Naive thymus-derived CD4-positive, alpha-beta T cell (primary cell): ENCODE measurements at places on chromosomes 7 and 10.

GRCh38 chr10:30897547-30897946 is 134.1 kb downstream of the ZNF438 start:
- H3K36me3 ChIP-seq = no peaks in the 10 kb centered on the region
- H3K4me1 ChIP-seq = no peaks in the 10 kb centered on the region
- H3K27ac ChIP-seq = no peak overlapping the region
- no peaks in the 10 kb centered on the region for H3K27me3 ChIP-seq

GRCh38 chr10:49296382-49296781 is 2.6 kb upstream of the C10orf71 start:
- H3K4me3 ChIP-seq = no peak overlapping the region
- no peaks in the 10 kb centered on the region for H3K36me3 ChIP-seq
- H3K27ac ChIP-seq = no peak overlapping the region
- no peaks in the 10 kb centered on the region for H3K4me1 ChIP-seq

GRCh38 chr10:62133618-62134017 is 135.0 kb downstream of the RTKN2 start:
- H3K4me3 ChIP-seq = no peak overlapping the region
- no peaks in the 10 kb centered on the region for H3K36me3 ChIP-seq
- DNase-seq = no peak
- H3K27ac ChIP-seq = no peak overlapping the region
- no peaks in the 10 kb centered on the region for H3K27me3 ChIP-seq
- H3K4me1 ChIP-seq = no peaks in the 10 kb centered on the region

DNA sequence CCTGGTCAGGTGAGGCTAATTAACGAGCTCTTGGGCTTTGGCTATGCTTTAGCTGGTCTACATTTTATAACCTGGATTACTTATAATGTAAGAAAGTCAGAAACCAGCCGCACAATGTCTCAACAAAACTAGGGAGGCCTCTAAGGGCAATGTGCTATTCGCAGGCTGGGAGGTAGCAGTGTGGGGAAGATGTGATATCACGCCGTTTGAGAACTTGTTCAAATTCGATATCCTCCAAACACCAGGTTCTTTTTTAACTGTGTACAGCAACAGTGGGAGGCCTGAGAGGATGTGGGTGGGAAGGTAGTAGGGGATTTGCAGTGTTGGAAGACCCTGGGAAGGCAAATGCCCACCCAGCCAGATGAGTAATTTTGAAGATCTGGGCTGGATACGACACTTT is 184.5 kb downstream of the JAZF1 start:
- H3K36me3 ChIP-seq = no peaks in the 10 kb centered on the region
- H3K4me1 ChIP-seq = no peaks in the 10 kb centered on the region
- H3K4me3 ChIP-seq = no peak overlapping the region
- H3K27me3 ChIP-seq = no peaks in the 10 kb centered on the region

DNA sequence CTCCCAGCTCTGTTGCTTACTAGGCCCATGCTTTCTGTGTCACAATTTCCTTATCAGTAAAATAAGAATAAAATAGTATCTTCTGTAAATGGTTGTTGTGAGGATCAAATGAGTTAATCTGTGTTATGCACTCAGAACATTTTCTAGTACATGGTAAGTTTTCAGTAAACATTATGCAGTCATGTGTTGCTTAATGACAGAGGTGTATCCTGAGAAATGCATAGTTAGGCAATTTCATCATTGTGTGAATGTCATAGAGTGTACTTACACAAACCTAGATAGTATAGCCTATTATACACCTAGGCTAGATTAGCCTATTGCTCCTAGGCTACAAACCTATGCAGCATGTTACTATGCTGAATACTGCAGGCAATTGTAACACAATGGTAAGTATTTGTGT is 4.4 kb downstream of the PTTG1IP2 start:
- H3K36me3 ChIP-seq = no peaks in the 10 kb centered on the region
- no peaks in the 10 kb centered on the region for H3K4me1 ChIP-seq
- no peak for DNase-seq
- peaks cover 4% of the 10 kb centered on the region for H3K27me3 ChIP-seq

DNA sequence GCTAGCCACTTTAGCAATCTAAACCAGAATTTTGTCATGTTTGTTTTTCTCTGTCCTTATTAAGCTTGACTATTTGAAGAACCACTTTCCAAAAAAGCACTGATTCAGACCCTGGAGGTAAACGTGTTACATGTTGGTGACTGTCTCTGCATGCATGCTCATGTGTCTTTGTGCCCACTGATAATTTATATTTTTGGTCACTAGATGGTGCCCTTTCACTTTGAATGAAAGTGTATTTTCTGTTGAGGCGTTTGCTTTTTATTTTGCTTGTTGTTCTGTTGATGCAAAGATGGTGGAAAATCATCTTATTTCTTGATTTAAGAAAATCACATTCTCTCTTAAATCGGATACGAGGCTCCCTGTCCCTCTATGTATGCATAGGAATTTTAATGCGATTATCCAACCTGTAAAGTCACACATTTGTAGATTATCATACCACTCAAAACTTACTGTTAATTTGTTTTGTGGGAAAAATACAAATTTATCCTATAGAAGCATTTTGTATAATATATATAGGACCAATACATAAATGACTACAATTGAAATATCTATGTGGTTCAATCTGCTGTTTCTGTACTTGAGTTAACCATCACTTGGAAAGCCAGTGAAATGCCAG is 269.3 kb downstream of the BICC1 start:
- H3K27me3 ChIP-seq = no peaks in the 10 kb centered on the region
- H3K27ac ChIP-seq = no peak overlapping the region
- no peaks in the 10 kb centered on the region for H3K4me1 ChIP-seq
- DNase-seq = peak; percentile 1

- no peak for DNase-seq
- H3K4me1 ChIP-seq = peaks cover 37% of the 10 kb centered on the region
- no peaks in the 10 kb centered on the region for H3K36me3 ChIP-seq
- no peak overlapping the region for H3K4me3 ChIP-seq
- no peaks in the 10 kb centered on the region for H3K27me3 ChIP-seq
These were observed 9.3 kb downstream of the OSBPL3 start for GRCh38 chr7:24970676-24971075.

GRCh38 chr7:29843726-29844125 is 37.4 kb downstream of the WIPF3 start:
- no peak overlapping the region for H3K27ac ChIP-seq
- no peaks in the 10 kb centered on the region for H3K27me3 ChIP-seq
- no peak overlapping the region for H3K4me3 ChIP-seq
- H3K4me1 ChIP-seq = no peaks in the 10 kb centered on the region
- H3K36me3 ChIP-seq = no peaks in the 10 kb centered on the region

- H3K27me3 ChIP-seq = no peaks in the 10 kb centered on the region
- H3K4me1 ChIP-seq = no peaks in the 10 kb centered on the region
- no peak overlapping the region for H3K4me3 ChIP-seq
- no peak for DNase-seq
These were observed 721.5 kb downstream of the GRID1 start for GRCh38 chr10:85645053-85645452.

- no peak for DNase-seq
- H3K36me3 ChIP-seq = no peaks in the 10 kb centered on the region
- no peaks in the 10 kb centered on the region for H3K27me3 ChIP-seq
- no peaks in the 10 kb centered on the region for H3K4me1 ChIP-seq
These were observed 37.1 kb downstream of the XPNPEP1 start for GRCh38 chr10:109886037-109886780.

DNA sequence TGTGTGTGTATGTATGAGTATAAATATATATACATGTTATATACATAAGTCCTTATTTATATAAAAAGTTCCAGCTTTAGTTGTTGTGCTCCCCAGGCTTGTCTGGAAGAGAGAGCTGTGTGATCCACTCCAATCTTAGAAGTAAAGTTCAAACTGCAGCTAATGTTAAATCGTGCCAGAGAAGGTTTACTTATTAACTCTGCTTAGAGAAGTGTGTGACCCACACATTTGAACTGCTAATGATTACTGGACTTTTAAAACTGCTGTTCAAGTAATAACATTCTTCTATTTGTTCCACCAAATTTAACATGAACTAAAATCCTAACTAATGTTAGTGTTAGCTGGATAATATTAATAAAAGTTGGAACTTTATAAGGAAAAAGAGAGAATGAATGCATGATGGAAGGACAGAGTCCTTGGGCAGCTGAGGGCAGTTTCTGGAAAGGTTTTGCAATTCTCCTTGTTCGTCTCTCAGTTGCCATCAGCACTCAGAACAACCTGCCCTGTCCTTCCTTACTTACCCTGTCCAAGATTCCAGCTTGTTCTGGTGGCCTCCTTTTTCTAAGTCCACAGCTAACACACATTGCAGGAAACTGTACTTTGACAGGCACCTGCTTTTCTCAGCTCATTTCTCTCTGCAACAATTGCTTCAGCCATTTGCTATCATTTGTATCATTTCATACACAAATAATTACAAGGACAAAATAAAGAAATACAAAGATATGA is 162.6 kb downstream of the FAM107B start:
- H3K4me1 ChIP-seq = peaks cover 6% of the 10 kb centered on the region
- H3K27me3 ChIP-seq = no peaks in the 10 kb centered on the region
- no peak overlapping the region for H3K4me3 ChIP-seq
- DNase-seq = no peak
- no peak overlapping the region for H3K27ac ChIP-seq
- no peaks in the 10 kb centered on the region for H3K36me3 ChIP-seq

GRCh38 chr7:56229631-56230030 is 113.4 kb upstream of the NUPR2 start:
- no peaks in the 10 kb centered on the region for H3K36me3 ChIP-seq
- H3K4me1 ChIP-seq = no peaks in the 10 kb centered on the region
- H3K27me3 ChIP-seq = no peaks in the 10 kb centered on the region
- no peak overlapping the region for H3K27ac ChIP-seq
- DNase-seq = no peak

GRCh38 chr10:112955582-112956421 is 5.8 kb downstream of the TCF7L2 start:
- no peak for DNase-seq
- H3K27ac ChIP-seq = no peak overlapping the region
- peaks cover under 1% of the 10 kb centered on the region for H3K4me1 ChIP-seq
- H3K36me3 ChIP-seq = no peaks in the 10 kb centered on the region

GRCh38 chr10:102175415-102175814 is 23.2 kb downstream of the NOLC1 start:
- DNase-seq = no peak
- H3K27ac ChIP-seq = no peak overlapping the region
- H3K27me3 ChIP-seq = no peaks in the 10 kb centered on the region

DNA sequence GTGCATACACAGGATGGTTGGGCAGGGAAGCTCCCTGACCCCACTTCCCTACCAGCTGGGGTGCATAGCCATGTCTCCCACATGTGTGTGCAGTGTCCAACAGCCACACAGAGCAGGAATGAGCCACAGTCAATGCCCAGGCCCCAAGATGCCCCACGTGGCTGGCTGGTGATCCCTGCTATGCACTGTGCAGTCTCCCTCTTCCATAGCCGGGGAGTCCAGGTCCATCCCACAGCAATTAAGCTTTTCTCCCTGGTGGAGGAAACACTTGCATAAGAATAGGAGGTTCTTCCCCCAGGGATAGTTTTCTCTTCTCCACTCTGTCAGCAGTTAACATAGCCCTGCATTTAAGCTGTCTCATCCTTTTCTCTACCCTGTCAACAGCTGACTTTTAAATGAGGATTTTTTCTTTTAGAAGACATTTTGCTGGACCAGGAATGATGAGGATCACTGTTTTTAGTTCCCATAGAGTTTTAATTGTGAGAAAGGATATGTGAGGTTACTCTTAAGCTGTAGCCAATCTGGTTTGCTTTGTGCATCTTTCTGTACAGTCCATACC is 396.5 kb upstream of the VWC2 start:
- H3K27me3 ChIP-seq = peaks cover 3% of the 10 kb centered on the region
- no peak overlapping the region for H3K4me3 ChIP-seq
- no peak overlapping the region for H3K27ac ChIP-seq
- no peaks in the 10 kb centered on the region for H3K4me1 ChIP-seq
- H3K36me3 ChIP-seq = no peaks in the 10 kb centered on the region
- no peak for DNase-seq

GRCh38 chr7:68176974-68177373 is 1180.3 kb downstream of the TYW1 start:
- H3K4me1 ChIP-seq = no peaks in the 10 kb centered on the region
- no peak for DNase-seq
- no peaks in the 10 kb centered on the region for H3K36me3 ChIP-seq
- no peak overlapping the region for H3K27ac ChIP-seq
- H3K4me3 ChIP-seq = no peak overlapping the region
- no peaks in the 10 kb centered on the region for H3K27me3 ChIP-seq
